Omental fat pad (tissue), 4 donors: ENCODE measurements at places on chromosomes 5 and 9.

- DNase-seq = no peak
Observed at GRCh38 chr5:89968958-89969381, 440.6 kb downstream of the CETN3 start.

DNA sequence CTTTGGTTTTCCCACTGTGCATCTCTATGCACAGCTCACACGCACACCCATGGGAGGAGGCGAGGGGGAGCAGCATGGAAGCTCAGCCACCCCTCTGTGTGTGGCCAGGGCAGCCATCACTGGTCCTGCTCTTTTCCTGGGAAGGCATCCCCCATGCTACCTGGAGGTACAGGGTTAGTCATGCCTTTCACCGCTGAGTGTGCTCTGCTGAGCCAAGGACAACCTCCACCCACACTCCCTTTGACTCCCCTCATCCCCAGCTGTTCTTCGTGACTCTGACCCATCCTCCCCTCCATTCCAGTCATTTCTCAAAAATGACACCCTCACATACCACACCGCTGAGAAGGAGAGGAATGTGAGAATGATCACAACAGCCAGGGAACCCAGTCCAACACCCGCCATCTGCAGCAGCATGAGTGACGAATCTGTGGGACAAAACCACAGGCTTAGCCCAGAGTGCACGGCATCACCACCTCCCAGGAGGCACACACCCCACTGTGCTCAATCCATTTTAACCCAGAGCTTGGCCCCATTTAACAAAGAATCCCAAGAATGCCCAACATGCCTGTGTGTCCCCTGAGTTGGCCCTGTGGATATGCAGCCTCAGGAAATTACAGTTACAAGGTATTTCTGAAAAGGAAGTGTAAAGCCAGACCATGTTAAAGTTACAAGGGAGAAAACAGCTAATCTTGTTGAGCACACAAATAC is 133.4 kb downstream of the SUSD1 start:
- no peak for DNase-seq

DNA sequence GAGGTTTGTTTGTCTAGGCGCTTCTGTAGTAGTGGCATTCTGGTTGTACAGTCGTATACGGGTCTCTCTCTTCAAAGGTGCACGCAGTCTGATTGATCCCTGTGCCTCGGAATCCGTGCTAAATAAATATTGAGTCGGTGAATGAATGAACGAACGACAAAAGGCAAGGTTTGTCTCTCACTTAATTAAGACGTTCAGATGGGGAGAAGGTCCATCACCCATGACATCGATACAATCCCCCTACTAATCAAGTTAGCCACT is 500 bp upstream of the CREBRF start:
- DNase-seq = no peak

- no peak for DNase-seq
Observed at GRCh38 chr9:115373710-115374045, 255.7 kb upstream of the TNC start.

DNA sequence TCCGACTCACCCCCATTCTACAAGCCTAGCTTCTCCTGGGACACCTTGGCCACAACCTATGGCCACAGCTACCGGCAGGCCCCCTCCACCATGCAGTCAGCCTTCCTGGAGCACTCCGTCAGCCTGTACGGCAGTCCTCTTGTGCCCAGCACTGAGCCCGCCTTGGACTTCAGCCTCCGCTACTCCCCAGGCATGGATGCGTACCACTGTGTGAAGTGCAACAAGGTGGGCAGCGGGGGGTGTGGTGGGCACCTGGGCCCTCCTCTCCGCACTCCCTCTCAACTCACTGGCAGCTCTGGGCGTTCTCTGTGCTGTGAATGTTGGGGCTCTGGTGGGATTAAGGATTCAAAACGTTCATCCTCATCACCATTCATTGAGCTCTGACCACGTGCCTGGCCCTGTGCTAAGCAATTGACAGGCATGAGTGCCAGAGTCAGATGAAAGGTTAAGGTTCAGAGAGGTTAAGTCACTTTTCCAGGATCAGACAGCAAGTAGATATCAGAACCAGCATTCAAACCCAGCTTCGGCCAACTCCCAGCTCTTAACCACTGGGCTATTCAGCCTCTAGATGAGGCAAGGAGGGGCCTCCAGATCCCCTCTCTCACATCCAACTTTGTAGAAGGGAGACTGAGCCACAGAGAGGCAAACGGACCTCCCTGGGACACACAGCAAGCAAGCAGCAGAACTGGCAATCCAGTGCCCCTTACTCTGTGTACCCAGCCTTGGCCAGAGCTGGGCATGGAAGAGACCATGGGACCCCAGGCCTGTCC is 9.9 kb downstream of the GFI1B start:
- DNase-seq = no peak

- DNase-seq = no peak
Observed at GRCh38 chr9:90005388-90005787, 400.6 kb downstream of the GADD45G start.

DNA sequence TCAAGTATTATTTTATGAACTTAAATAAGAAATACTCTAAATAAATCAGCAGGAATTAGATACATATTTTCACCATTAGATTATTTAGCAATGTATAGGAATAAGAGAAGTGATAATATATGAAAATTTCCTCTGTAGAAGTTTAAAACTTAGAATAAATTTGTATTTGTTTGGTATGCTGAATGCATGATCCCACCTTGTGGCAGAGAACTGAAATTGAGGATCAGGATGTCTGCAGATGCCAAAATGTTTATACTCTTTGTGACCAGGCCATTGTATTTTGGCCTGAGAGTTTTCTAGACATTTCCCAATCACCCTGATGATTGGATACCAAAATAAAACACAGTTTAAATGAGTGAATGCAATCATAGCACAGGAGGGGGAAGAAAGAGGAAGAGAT is 6.3 kb downstream of the TYRP1 start:
- no peak for DNase-seq

DNA sequence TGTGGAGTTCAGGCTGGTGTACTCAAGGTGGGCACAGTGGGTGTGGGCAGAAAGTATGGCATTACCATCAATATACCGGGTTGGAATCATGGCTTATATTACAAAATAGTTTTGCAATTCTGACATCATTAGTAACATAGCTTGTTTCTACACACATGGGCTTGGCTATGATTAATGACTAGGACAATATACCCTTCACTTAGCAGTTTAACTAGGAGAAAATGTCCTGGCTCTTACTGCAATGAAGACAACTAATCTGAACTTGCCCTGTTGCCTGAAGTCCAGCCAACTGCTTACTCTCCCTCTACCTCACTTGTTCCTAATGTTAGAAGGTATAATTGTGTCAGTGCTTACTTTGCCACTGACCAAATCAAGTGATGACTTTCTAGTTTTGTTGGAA is 612.5 kb downstream of the EFNA5 start:
- no peak for DNase-seq

- no peak for DNase-seq
Observed at GRCh38 chr5:147479949-147480348, 29.9 kb downstream of the DPYSL3 start.

DNA sequence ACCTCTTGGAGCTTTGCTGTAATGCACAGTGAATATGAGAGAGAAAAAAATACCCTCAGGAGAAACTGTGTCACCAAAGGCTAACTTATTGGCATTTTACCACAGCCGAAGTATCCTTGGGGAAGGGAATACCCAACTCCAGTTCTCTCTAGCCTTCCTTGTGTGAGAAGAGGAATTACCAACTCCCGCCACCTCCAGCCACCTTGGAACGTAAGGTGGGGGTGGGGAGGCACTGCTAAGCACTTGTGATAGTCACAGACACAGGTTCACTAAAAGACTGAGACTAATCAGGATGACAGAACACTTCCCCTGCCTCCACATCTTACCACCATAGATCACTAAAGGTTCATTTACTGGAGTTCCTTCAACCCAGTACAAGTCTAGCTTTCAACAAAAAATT is 102.0 kb upstream of the ADAMTS19 start:
- no peak for DNase-seq

DNA sequence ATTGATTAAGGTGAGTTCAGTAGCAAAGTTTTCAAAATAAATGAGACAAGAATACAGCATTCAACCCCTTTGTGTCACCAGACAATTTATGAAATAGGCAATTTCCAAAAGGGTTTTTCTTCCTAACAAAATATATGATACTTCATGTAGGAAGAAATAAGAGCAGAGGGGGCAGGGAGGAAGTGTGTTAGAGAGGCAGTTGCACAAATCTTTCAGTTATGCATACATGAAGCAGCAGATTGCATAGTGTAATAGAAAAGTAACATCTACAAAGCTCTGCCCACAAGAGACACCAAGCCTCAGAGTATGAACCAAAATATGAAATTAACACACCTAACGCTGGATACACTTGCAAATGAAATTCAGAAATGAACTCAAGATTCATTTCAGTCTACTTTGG is 157.0 kb downstream of the DENND1A start:
- no peak for DNase-seq

- no peak for DNase-seq
Observed at GRCh38 chr5:156947925-156948324, 15.1 kb downstream of the TIMD4 start.
